ENCODE measurements at places on chromosomes 6 and 20.
A peak's percentile ranks its signal among the peaks of the same experiment; 100 is the strongest.

DNA sequence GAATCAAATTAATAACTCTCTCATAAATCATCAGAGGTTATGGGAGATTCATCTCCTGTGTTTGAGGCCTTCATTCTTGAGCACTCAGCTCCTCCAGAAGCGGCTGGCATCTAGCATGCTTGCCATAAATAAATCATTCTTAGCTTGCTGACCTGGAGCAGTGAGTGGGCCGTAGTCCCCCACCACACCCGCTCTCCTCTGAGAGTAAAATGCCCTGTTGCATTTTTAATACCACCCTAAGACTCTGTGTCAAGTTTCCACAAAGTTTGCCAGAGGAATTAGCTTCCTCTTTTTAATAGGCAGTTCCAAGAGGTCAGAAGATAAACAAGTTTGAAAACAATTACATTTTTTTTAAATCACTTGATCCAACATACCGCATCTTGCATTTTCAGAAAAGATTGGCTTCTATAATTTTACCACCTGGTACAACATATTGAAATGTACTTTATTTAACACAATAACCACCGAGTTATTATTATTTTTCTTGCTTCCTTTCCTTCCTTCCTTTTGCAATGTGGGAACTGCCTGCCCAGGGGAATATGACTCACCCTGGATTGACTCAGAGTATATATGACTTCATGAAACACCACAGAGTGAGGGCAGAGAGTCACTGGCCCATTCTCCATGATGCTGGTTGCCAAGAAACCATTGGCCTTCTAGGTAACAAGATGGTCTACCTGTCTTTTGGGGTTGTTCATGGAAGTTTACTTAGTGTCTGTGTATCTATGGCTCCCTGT is 29.4 kb upstream of the CLIC5 start:
- no peak for DNase-seq

DNA sequence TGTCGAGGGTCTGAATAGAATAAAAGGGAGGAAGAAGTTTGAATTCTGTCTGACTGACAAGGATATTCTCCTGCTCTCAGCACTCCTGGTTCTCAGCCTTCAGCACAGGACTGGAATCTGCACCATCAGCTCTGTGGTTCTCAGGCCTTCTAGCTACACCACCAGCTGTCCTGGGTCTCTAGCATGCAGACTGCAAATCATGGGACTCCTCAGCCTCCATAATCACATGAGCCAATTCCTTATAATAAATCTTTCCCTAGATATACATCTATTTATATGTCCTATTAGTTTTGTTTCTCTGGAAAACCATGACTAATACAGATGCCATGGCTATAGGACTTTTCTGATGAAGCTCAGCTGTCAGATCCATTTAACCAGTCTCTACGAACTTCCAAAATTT is 132.8 kb upstream of the ECI2 start:
- no peak for DNase-seq

DNA sequence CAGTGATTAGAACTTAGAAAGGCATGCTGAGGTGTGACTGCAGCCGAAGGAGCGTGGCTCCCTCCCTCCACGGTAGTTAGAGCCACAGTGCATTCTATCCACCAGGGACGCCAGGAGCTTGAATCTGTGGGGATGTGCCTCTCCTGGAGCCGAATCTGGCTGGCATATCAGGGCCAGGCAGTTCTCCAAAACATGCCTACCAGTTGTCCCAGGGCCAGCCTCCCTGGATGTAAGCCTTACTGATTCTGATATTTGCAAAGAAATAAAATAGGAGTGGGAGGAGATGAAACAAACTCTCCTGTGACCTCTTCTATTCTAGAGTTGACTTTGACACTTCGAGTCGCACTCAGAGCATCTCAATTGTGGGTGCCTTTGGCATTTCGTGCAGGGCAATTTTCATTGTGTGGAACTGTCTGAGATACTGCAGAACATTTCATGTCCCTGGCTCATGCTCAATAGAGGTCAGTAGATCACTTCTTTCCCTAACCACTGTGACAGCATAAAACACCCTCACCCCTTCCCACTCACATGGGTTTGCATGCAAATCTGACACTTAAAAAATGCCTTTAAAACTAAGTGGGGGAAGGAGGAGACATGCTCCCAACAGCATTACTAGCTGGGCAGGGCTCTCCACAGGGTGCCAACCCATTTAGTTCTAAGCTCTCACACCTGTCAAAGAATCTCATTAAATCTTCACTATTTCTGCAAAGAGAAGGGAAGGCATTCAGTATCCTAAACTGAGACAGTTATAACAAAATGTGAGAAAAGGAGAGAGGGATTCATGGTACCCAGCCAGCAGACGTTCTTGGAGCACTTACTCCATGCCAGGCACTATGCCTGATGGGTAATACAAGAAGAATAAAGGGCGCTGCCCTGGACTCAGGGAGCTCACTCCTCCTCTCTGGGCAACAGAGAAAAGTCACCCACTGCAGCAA is 378.9 kb downstream of the PREX1 start:
- DNase-seq = no peak

DNA sequence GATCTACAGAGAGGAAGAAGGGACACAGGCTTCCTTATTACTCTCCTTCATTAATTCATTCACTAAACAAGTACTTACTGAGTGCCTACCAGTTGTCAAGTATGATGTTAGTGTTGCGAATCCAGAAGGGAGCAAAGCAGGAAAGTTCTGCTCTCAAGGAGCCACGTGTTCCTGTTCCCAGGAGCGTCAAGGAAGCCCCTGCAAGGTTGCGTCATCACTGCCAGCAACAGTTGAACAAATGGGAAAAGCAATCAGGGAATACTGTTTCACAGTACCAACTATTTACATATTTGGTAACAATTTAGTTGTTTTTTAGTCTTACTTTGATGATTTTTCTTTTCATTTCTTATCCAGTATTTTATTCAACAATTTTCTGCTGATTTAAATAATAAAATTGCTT is 310.0 kb downstream of the FOXA2 start:
- no peak for DNase-seq

DNA sequence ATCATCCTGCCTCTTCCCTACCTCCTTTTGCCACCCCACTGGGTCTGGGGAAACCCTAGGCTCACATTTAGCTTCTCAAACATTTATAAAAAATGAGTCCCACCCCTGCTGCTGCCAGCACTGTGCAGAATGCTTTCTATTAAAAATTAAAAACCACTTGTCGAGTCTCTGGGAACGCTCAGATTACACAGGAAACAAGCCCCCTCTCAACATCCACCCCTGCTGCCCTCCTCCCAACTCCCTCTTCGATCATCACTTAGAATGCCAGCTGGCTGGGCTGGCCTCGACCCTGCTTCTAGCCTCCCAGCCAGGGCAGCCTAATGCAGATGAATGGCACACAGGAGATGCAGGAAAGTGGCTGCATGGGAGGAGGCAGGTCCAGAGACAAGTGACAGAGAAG is 75.8 kb downstream of the CDH22 start:
- no peak for DNase-seq

- no peak for DNase-seq
Measured at GRCh38 chr6:8858854-8859331, 423.5 kb upstream of the SLC35B3 start.

DNA sequence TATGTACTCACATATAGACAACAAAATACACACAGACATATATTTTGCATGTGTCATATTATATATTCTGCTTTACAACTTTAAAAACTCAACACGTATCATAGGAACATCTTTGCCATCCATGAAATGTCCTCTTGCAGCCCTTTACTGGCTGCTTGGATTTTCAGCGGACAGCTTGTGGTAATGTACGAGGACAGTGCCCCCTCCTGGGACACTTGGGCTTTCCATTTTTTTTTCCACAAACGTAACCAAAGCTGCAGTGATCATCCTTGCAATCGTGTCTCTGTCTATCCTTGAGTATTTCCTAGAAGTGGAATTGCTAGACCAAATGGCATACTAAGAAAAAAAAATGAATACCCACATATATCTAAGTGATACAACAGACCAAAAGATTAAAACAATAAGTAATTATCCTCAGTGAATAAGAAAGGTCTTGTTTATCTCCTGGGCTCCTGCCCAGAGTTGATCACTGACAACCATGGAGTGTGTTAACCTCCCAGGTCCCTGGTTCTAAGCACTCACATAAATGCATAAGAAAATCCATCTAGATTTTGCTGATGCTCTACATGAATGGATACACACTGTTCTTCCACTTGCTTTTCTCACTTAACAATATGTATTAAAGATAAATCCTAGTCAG is 18.1 kb downstream of the BPI start:
- DNase-seq = no peak

DNA sequence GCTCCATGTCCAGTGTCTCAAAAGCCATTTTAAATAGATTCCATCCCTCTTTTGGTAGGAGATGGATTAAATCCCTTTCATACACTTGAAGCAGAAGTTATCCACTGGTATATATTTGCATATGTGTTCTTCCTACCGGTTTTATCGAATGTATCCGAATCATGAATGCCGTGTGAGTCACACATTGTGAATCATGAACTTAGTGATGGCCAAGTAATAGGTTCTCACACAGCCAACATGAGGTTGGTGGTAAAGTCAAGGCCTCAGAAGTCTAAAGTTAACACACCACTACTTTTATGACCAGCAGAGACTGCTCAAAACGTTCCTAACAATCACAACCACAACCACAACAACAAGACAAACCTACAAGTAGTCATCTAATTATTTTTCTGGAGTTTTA is 345.5 kb downstream of the THBS2 start:
- DNase-seq = no peak

DNA sequence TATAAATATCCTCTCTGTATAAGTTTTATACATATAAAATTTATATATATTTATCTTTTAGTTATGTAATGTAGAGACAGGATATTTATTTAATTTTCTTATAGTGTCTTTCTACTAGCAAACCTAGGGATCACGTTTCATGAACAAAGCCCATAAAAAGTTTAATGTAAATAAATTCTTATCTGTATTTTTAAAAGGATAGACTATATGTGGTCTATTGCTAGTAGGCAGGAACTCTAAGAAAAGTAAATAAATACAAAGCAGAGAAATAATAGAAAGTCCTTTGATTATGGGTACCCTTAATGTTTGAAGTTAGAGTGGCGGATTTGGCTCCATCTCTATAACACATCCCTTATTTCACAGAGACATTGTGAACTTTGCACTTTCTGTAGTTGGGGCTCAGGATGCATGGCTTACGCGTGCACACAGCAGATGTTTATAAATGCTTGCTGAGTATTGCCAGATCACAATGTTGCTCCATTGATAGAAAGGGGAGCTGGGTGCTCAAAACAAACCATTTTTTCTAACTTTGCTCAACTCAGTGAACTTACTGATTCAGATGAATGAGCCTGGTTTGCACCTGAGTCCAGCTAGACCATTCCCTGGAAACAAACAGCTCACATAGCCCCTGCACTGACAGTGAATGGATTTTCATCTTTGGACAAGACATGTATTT is 179.1 kb downstream of the SYNE1 start:
- DNase-seq = no peak

- DNase-seq = no peak
Measured at GRCh38 chr20:1423625-1424106, 30.8 kb upstream of the FKBP1A start.

GRCh38 chr6:13624871-13625288 is 9.7 kb downstream of the NOL7 start:
- peak; percentile 9 for DNase-seq

DNA sequence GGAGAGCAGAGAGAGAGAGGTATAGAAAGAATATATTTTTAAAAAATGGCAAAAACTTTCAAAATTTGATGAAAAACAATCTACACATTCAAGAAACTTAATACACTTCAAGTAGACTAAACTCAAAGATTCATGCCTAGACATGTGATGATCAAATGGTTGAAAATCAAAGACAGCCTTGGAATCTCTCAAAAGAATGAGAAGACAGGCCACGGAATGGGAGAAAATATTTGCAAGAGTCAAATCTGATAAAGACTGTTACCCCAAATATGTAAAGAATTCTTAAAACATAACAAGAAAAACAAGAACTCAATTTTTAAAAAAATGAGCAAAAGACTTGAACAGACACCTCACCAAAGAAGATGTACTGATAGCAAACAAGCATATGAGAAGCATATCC is 49.7 kb downstream of the THEMIS start:
- DNase-seq = no peak

DNA sequence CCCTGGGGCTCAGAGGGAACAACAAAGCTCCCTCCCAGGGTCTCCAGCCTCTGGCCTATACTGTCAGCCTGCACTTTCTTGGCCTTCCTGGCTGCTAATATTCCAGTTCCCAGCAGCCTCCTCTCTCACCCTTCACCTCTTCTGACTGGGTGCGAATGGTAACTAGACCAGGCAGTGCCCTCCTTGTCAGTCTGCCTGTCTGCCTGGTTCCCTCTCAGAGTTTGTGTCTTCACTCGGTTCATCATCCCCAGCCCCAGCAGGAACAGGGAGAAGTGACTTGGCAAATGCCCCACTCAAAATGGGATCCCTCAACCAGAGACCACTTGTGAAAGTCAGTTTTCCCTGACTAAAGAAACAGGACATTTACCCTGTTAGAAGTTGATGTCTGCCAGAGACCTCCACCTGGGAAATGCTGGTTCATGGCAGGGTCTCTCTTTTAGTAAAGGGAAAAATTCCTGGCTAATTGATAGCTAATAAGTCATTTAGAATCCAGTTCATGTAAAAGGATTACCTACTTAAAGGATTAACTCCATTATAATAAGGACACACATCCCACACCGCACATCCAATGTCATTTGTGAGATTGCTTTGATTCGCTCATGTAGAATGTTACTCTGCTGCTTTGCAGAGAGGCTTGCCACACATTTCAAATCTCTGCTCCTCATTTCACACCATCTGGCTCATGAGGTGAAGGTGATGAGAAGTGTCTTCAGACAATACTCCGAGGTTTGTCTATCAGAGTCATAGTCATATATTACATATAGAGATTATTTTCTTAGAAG is 18.6 kb upstream of the MICB start:
- no peak for DNase-seq

DNA sequence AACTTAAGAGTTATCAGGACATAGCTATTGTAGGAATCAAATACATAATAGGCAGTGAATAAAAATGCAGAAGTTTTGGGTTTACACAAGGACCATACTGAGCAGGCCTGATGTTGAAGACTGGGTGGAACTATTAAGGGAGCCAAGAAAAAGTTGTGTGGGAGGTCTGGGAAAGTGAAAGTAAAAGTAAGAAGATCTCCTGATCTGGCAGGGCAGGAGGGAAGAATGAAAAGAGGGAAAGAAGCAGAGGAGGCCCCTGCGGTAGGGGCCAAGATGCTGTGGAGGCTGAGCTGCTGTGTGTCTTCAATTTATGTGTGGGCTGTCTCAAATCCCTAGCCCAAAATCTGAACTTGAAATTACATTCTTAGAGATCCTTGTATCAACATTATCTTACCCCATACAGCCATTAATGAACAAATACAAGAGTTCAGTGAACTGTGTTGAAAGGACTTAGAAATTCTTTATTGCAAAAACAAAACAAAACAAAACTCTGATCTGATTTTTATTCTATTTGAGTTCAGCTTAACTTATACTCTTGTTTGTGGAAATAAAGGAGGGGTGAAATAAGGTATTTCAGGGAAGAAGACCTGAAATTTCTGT is 1183.8 kb downstream of the HACE1 start:
- DNase-seq = no peak
